ENCODE measurements at places on chromosomes 12 and 14.

GRCh38 chr14:105015242-105015641 is 5.6 kb downstream of the CDCA4 start:
- DNase-seq = no peak

GRCh38 chr12:78863482-78864402 is 832 bp upstream of the SYT1 start:
- DNase-seq = no peak

GRCh38 chr14:50860478-50861086 is 11.3 kb upstream of the ABHD12B start:
- peak; percentile 85 for DNase-seq

DNA sequence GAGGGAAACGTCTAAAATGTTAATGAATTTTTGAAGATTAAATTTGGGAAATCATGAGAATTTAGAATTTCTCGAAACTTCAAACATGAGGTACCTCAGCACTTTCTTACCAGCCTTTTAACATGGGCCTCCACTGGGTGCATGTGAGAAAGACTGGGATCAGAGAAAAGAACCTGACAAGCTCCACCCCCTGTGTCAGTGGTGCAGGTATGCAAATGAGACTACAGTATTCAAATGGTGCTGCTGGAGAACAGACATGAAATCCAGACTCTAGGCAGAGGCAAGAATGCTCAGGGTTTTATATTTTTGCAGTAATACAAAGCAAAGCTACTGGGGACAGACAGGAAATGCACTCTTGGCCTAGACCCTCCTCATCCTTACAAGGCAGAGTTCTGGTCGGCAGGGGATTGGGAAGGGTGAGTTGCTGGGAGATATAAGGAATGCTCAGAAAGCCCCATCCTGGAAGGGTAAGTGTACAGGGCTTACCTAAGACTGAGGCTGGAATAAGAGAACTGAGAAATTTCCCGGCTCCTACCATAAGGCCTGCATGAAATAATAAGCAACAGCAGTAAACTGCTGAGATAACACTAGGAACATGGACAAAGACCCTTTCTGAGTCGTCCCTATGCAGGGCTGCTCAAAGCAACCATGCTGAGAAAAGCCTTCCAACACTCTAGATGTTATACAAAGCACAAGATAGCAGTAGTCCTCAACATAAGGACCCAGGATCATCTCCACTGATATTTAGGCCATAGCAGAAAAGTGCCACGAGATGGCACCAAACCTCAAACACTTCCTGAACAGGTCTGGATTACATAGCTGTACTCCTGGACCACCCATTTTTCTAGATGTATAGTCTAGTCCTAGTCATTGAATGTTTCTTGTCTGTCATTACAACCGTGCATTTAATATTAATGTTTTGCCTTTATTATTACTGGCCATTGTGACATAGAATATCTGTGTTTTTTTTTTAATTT is 260.8 kb downstream of the RASSF9 start:
- peak; percentile 78 for DNase-seq

DNA sequence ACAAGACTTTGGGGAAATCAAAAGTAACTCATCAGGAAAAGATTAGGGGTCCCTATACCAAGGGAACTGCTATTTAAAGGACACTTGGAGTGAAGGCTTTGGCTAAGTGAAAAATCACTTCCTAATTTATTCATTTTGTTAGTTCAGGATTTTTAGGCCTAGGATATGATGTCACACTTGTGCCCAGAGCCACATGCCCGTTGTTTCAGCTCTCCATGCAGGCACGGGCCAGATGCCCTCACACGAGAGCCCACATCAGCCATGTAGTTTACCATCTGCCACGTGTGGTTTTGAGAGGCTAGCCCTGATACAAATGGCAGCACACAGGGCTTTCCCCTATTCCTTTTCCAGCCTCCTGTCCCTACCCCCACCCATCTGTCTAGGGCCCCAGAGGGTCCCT is 11.9 kb upstream of the LRP1-AS start:
- DNase-seq = no peak

DNA sequence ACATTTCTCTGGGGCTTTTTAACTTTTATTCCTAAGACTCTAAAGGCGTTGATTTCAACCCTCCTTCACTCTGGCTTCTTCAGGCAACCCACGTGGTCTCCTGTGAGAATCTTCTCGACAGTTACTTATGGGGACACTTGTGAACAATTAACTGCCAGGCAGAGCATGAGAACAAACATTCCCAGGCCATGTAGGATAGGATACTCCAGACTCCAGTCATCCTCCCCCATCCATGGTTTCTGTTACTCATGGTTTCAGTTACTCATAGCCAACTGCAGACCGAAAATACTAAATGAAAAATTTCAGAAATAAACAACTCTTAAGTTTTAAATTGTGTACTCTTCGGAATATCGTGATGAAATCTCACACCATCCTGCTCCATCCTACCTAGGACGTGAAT is 19.5 kb downstream of the GPR68 start:
- no peak for DNase-seq

DNA sequence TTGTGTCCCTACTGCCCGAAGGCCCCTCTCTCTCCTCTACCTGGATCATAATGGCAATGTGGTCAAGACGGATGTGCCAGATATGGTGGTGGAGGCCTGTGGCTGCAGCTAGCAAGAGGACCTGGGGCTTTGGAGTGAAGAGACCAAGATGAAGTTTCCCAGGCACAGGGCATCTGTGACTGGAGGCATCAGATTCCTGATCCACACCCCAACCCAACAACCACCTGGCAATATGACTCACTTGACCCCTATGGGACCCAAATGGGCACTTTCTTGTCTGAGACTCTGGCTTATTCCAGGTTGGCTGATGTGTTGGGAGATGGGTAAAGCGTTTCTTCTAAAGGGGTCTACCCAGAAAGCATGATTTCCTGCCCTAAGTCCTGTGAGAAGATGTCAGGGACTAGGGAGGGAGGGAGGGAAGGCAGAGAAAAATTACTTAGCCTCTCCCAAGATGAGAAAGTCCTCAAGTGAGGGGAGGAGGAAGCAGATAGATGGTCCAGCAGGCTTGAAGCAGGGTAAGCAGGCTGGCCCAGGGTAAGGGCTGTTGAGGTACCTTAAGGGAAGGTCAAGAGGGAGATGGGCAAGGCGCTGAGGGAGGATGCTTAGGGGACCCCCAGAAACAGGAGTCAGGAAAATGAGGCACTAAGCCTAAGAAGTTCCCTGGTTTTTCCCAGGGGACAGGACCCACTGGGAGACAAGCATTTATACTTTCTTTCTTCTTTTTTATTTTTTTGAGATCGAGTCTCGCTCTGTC is 1.8 kb downstream of the INHBE start:
- DNase-seq = no peak

Data from Kasumi-1 (cell line).